Activated naive CD4-positive, alpha-beta T cell treated with anti-CD3 and anti-CD28 coated beads for 36 hours (primary cell): ENCODE measurements at places on chromosomes 7 and 10.
A peak's percentile ranks its signal among the peaks of the same experiment; 100 is the strongest.

DNA sequence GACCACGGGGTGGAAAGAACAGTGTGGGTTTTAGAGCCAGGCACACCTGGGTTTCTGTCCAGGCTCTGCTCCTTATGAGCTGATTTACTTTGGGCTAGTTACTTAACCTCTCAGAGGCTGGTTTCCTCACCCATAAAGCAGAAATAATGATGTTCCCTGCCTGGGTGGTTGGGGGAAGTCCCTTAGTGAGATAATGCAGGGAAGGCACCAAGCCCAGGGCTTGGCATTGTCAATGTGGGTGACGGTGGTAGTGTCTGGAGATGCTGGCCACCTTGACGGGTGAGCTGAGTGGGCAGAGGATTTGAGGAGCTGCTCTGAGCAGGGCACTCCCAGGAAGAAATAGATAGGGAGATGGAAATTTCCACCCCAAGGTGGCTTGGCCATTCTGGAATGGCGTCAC, 65.2 kb downstream of the SH2D4B start:
- DNase-seq: no peak

DNA sequence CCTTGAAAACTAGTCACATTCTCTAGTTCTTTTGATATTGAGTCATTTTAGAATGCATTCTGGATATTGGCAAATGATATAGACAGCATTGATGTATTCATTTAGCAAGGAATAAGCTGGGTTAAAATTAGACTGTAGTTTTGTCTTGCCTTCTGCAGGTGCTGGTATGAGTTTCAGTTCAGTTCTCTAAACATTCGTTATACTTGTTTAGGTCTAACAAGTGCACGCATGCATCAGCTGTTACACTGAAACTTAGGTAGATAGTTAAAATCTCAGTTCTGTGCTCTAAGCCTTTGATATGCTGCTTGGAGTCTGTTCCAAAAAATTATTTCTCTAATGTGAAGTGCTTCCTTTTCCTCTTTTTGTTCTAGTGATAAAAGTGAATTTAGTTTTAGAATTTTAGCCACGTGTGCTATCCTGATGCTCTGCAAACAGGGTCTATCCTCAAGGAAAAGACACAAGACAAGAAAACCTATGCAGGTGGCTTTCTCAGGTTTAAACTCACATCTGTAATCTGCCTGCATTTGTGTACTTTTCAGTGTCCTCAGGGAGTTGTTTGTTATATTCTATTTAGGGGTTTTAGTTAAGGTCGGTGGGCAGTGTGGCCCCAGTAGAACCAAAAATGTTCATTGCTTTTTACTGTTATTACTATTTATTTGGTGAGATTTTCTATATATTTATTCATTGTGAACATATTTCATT, 409.0 kb downstream of the CDC14C start:
- DNase-seq: no peak

DNA sequence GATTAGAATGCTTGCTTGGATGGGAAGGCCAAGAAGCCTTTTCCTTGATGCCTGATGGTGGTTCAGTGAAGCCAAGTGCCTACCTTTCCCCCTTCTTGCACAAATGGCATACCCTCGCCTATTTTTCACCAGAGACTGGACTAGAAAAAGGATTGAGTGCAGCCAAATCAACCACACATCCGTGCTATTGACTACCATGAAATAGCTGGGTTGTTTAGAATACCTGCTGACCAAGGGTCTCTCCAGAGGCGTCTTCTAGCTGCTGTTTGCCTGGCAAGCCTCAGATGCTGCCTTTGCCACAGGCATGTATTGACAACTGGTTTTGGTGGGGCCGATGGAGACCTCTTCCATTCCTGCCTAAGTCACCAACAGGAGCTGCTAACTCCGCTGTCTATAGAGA, 146.5 kb downstream of the NRF1 start:
- DNase-seq: no peak

DNA sequence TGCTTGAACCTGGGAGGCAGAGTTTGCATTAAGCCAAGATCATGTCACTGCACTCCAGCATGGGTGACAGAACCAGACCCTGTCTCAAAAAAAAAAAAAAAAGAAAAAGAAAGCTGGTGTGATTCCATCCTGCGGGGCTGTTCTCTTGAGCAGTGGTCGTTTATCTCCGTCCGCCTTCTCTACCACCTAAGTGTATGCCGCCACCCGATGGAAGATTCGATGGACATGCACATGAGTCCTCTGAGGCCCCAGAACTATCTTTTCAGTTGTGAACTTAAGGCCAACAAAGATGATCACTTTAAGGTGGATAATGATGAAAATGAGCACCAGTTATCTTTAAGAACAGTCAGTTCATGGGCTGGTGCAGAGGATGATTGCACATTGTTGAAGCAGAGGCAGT, 65.7 kb downstream of the ABRAXAS2 start:
- peak; percentile 34 for DNase-seq

DNA sequence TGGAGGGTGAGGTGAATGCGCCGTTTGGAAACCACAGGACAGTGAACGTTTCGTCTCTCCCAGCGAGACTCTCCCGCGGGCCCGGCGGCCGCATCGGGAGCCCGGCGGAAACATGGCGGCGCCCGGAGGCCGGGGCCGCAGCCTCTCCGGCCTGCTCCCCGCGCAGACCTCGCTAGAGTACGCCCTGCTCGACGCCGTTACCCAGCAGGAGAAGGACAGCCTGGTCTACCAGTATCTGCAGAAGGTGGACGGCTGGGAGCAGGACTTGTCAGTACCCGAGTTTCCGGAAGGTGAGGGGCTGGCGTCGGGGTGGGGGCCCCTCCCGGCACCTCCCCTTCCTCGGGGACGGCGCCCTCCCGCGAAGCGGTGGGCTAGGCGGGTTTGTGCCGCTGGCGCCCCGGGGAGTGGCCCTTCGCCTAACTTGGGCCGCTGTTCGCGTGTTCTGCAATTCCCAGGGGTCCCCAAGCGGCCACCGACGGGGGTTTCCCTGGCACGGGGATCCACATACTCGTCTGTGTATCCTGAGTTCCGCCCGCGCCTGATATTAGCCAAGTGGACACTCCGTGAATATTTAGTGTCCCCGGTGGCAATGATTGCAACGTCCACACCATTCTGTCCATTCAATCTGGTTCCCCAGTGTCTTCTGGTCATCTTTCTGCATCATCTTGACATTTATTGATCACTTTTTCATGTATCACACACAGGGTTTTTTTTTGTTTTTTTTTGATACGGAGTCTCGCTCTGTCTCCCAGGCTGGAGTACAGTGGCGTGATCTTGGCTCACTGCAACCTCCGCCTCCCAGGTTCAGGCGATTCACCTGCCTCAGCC, 514 bp downstream of the NHLRC2 start:
- DNase-seq: peak; percentile 54

DNA sequence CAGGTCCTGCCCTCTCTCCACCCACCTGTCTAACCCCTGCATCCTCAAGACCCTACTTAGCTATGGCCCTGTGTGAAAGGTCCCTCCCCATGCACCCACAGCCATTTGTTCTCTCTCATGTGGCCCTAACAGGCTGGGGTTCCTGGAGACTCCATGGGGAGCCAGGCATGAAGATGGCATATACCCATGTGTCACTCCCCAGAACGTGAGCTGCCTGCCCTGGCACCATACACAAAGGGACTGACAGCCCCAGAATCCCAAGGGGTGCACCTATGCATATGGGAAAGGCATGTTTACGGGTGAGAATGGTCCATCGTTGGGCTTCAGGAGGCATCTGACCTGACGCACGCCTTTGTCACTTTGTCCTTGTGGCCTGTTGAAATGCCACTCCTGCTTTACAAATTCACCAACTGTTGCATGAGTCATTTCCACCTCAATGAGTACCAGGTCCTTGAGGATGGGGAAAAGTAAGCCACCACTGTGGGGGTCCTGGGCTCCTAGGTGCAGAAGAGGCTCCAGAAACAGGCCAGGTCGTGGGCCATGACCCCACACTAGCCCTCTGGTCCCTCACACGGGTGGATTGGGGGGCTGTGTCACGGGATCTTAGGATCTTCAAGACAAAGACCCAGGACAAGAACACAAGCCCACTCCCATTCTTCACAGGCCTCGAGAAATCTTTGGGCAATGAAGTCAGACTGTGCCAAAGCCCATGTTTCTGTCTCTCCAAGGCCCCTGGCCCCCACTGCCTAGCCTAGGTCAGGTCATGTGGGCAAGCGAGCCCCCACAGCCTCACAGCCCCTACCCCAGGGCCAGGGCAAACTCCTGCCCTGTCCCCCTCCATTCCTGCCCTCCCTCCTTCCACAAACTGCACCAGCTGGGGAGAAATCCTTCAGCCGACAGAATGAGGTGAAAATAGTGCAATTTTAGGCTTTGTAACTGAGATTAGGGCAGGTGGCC, 8.6 kb downstream of the GPRIN2 start:
- DNase-seq: peak; percentile 3

DNA sequence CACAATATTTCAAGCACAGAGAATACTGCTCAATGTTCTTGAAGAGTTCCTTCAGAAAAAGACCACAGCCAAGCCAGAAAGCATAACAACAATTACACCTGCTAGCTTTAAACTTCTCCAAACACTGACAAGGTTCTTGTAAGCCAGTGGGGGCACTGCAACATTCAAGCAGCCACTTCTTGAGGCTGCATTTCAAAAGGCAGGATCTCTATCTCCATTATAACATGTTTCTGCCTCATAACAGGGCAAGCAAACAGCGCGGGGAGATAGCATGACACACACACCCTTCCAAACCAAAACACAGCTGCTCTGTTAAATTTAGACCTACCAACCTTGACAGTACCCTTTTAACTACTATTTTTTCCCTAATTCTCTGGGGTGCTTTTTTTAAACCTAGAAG, 30.8 kb downstream of the CHCHD3 start:
- no peak for DNase-seq

DNA sequence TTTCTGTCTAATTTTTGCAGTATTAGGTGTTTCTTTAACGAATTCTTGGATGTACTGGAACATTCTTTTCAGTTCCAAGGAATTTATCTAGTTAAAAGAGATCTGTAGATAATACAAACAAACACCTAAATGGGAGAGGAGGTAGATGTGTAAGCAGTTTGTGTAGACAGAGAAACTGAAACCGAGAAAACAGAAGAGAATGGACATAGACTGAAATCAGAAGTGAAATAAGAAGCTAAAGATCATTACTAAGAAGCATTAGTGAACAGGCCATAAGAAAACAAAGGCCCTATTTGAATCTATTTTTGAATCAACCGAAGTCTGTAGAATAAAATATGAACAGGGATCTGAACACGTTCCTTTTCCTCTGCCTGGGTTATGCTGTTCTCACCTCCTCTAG, 26.5 kb upstream of the TMEM229A start:
- DNase-seq: no peak

- no peak for DNase-seq
Observed at GRCh38 chr10:31153692-31154091, 122.0 kb upstream of the ZNF438 start.

GRCh38 chr10:127176649-127177048, 19.7 kb downstream of the INSYN2A start:
- DNase-seq: no peak

DNA sequence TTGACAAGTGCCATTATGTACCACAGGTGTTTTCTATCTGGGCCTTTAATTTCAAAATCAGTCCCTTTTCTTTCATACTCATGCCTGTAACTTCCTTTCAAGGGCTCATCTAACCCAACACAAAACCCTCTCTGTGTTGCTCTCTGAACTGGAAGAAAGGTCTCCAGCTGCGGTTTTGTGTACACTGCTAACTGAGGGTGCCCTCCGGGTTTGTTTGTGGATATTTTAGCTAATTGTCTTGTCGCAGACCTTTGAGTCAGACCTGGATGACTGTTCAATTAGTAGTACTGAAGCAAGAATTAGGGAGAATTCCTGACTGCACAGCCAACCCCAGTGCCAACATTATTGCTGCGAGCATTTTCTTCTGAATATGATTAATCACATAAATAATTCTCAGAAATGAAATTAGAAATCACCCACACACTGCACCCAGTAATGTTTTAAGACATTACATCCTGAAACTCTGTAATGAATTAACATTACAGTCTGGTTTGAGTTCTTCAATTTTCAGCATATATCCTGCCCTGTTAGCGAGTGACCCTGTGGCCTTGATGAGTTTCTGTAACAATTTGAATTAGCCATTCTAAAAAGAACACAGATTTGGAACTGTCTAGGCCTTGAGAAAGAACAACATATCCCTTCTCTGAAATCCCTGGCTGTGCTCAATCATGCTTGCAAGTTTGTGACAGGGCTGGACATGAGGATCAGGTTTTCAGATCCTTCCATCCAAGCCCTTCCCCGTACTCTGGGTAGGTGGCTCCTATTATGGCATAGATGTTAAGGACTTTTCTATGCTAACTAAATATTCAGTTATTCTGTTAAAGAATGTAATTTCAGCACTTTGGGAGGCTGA, 460.1 kb downstream of the PLXDC2 start:
- DNase-seq: no peak

DNA sequence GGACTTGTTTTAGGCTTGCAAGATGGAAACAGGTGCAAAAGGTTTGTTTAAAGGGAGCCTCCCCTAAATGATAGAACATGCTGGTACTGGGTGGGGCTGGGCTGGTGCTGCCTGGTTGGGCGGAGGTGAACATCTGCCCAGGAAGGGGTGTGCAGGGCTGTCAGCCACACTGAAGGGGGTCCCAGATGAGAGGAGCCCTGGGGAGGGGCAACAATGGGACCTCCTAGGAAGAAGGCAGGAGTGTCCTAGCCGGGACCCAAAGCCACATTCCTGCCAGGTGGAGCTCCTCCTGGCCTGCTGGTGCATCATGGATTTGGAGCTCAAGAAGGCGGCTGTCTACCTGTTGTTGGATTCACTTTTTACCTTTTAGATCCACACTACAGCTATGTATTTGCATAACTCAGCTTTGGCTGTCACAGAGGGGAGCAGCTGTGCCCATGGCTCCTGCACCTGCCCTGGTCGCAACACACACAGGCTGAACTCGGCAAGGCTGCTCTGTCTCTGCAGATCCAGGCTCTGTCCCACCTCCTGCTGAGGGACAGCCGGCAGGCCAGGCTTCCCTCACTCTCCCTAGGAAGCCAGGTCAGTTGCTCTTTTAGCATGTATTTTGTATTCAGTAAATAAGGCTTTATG, 59.9 kb downstream of the ADARB2 start:
- no peak for DNase-seq

DNA sequence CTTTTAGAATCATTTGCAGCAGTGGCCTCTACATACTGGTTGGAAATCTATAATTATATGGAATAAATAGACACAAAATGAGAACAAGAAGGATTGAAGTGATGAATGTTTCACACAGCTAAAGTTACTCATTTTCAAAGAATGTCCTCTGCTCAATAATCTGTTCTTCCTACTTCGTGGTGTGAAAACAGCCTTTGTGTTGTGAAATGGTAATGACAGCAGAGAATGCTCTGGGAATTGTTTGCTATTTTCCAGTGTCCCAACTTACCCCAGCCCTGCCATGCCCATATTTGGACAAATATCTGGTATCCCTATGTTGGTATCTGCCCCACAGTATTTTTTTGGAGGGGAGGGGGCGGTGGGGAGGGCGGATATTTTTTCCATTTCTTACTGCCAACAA, 130.4 kb downstream of the GLI3 start:
- no peak for DNase-seq

DNA sequence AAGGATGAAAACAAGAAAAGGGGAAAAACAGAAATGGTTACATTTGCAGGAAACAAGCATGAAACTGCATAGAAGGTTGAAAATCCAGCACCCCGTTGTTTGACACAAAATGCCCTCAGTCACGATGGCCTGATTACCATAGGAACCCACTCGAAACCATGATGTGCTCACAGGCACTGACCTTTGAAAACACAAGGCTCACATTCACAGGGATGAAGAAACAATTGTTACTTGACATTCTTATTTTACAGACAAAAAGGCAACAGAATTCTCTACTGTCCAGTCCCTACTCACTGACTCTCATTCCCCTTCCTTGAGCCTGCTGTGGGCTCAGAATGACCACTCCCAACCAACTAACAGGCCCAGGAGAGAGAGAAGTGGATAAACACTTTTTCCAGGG, 131.4 kb upstream of the PDLIM1 start:
- no peak for DNase-seq

GRCh38 chr7:47535704-47536628, 45.9 kb downstream of the TNS3 start:
- DNase-seq: no peak
